ENCODE measurements at places on chromosomes 13 and 19.

- no peak for DNase-seq
Observed at GRCh38 chr13:110413676-110414040, 106.6 kb downstream of the COL4A2 start.

DNA sequence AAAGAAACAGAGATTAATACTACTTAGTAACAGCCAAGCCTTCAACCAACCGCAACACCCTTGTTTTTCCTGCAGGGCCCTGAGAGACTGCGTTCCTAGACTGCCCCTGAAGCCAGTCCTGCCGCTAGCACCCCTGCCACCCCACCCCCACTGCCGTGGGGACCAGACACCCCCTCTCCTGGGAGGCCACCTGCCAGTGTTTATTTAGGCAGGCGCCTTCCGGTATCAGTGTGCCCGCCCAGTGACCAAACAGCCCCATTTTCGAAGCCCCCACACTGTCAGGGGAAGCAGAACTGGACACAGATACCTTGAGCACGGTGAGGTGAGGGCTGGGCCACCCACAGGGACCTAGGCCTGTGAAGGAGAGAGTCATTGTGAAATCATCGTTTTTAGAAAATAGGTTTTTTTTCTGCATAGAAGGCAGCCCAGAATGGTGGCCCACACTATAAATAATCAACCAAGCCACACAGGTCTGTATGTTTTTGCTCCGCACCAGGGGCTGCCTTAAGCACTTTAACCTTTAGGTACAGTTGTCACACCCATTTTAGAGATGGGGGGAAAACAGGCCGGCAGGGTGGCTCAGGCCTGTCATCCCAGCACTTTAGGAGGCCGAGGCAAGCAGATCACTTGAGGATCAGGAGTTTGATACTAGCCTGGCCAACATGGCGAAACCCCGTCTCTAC lies 3.5 kb upstream of the TLE5 start:
- no peak for DNase-seq

DNA sequence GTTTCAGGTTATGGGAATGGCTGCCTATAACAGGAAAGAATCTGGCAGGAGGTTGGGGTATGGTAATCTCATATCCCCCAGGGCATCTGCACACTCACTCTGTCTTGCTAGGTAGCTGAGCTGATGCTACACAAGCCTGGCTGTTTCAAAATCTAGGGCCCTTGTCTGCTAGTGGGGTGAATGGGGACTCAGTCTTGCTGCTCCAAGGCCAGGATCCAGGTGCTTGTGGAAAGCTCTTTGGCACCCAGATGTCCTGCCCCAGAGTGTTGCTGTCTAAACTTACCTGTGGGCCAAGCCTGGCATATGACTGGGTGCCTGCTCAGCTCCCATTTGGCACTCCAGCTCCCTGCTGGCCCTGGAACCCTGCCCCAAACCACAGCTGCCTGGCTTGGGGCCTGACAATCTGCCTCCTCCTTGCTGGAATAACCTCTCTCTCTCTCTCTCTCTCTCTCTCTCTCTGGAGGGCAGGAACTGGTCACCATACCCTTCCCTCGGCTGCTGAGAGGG lies 158.1 kb upstream of the TSC22D1 start:
- no peak for DNase-seq

DNA sequence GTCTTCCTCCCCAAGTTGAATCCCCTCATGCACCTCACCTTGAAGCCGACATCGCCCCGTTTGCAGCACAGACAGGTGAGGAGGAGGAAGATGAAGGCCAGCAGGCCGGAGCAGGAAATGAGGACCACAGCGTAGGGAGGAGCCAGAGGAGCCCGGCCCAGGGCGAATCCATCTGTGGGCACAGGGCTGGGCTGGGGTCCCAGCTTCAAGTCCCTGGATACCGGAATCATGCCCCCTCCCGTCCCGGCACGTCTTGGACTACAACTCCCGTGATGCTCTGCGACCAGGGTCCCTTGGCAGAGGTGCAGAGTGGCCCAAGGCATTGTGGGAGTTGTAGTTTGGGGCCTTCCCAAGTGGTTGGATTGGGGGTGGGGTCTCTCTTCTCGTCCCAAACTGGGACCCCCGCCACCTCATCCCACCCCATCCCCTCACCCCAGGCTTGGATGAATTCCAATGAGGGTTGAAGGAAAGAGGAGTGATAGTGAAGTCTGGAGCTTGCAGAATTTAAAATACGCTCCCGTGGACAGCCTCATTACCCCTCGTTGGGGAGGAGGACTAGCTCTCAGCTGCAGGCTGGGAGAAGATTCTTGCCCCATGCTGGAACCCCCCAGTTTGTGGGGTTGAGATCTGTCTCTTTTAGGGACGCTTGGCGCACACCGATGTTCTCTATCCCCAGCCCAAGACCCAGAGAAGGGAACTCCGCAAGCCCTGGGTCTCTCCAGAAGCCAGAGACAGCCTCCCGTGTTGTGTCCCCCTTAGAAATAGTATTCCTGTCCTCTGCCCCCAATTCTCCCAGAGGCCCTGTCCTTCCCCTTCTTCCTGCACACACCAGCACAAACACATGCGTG lies 990 bp downstream of the LMTK3 start:
- peak; percentile 97 for DNase-seq

DNA sequence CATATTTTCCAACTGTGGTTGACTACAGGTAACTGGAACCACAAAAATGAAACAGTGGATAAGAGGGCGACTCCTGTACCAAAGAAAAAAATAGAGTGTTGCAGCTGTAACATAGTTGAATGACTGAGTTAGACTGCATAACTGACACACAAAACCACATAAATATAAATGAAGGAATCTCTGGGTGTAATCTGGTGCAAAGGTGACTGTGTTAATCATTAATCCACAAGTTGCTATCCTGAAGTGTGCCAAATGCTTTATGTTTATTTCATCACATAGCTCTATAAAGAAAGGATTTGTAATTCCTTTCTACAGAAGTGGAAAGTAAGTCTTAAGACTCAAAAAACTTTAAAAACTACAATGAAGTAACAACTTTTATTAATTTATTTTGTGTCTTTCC lies 6.0 kb upstream of the GJB2 start:
- DNase-seq, result no peak

- no peak for DNase-seq
Observed at GRCh38 chr13:103898481-103898880, 832.3 kb upstream of the SLC10A2 start.

GRCh38 chr13:67219113-67219512 lies 11.0 kb downstream of the PCDH9 start:
- DNase-seq, result no peak

- DNase-seq, result no peak
Observed at GRCh38 chr19:17496337-17496997, 15.0 kb upstream of the PGLS start.

DNA sequence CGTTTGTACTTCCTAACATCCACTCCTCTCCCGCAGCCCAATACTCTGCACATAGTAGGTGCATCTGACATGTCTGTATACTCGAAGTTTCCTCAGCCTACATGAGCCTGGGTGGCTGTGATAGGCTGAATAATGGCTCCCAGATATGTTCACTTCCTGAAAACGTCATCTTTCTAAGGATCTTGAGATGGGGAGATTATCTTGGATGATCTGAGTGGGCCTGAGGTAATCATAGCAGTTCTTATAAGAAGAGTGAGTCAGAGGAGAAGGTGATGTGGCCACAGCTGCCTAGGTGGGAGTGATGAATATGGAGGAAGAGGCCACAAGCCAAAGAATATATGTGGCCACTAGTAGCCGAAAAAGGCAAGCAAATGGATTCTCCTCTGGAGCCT lies 84.2 kb downstream of the AKAP11 start:
- DNase-seq, result no peak

GRCh38 chr13:33994826-33995502 lies 177.0 kb downstream of the RFC3 start:
- DNase-seq, result no peak

DNA sequence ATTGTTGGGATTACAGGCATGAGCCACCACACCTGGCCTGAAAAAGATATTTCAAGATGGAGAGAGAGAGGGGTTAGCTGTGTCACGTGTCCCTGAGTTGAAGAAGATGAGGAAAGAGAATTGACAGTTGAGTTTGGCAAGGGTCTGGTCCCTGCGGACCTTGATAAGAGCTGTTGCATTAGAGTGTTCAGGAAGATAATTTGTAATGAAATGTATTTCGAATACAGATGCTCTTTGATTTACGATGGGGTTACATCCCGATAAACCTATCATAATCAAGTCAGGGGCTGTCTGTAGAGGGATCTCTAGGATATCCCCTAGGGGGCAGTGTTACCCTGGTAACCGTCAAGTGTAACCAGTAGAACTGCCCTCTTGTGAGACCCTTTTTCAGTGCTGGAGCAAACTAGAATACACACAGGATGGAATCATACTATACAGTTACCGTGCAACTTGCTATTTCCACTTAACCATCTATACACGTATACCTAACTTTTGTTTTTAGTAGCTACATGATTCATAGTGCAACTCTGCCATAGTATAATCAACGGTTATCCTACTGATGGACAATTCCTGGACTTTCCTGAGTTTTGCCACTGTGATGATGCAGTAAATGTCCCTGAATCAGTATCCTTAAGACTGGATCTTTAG lies 1.5 kb upstream of the ELOF1 start:
- no peak for DNase-seq

GRCh38 chr13:56066321-56066720 lies 1074.4 kb upstream of the PRR20A start:
- DNase-seq, result no peak
